Uterus (tissue), 4 donors: ENCODE measurements at places on chromosomes 5 and 9.

GRCh38 chr9:133855802-133856521 lies 117.8 kb upstream of the SARDH start:
- peak; percentile 44 for DNase-seq

DNA sequence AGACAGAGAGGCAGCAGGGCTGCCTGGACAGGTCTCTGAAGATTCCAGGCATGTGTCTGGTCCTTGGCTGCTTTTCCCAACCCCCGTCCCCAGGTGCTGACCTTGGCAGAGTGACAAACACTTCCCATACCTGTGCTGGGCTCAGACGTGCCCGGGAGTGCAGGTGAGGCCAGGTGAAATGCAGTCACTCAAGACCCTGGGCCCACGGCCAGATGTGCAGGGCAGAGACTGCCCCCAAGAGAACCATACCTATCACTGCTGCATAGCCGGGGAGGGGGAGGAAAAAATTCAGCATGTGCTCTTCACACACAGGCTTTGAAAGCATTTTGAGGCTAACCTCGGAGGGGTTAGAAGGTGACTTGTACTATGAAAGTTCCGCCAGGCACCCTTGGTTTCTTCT lies 22.6 kb downstream of the CCNJL start:
- DNase-seq: no peak

DNA sequence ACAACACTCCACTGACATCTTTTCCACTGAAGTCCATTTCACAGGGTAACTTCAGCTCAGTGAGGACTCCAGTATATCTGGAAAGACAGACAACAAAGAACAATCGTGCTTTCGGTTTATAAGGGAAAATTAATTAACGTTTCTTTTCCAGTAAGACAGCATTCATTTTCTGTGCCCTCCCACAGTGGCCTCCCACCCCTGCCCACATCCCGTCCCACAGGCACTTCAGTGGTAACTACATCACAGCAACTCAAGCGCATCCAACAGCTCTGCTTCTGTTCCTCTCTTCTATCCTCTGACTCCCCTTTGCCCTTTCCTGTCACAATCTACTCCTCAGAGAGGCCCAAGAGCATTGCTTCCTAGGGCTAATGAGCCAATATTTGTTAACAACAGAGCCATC lies 40.3 kb downstream of the GLDC start:
- DNase-seq: no peak

GRCh38 chr9:113309204-113309813 lies 6.1 kb upstream of the RNF183 start:
- DNase-seq: no peak

DNA sequence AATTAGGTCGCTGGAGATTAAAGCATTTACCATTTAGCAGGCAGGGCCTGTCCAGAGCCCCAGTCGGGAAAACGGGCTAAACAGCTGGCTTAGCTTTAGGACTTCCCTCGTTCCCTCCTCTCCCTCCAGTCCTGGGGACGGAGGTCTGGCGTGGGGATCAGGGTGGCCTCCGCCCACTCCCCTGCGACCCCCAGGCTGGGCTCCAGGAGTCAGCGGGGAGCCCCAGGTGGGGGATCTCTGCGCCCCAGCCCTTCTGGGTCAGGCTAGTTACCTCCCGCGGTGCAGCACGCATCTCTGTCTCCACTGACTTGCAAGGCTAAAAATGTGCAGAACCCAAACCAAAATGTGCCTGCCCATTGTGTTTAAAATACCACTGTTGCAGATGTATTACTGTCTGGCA lies 16.2 kb upstream of the CAMSAP1 start:
- DNase-seq: no peak

DNA sequence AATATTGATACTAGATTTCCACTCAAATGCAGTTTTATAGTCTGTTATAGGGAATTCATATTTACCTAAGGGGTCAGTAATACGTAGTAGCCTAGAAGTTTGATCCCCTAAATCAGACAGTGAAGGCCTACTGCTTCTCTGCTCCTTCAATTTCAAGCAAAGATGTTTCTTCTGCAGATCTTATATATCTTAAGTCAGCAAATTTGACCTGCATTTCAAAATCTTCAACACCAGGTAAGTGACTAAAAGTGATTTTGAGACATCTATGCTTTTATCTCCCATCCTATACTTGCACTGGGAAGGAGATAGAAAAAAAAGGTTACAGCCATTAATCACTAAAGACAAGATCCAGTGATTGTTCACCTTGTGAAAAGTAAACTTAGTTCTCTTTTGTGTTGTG lies 363.9 kb downstream of the PTPRD start:
- no peak for DNase-seq

DNA sequence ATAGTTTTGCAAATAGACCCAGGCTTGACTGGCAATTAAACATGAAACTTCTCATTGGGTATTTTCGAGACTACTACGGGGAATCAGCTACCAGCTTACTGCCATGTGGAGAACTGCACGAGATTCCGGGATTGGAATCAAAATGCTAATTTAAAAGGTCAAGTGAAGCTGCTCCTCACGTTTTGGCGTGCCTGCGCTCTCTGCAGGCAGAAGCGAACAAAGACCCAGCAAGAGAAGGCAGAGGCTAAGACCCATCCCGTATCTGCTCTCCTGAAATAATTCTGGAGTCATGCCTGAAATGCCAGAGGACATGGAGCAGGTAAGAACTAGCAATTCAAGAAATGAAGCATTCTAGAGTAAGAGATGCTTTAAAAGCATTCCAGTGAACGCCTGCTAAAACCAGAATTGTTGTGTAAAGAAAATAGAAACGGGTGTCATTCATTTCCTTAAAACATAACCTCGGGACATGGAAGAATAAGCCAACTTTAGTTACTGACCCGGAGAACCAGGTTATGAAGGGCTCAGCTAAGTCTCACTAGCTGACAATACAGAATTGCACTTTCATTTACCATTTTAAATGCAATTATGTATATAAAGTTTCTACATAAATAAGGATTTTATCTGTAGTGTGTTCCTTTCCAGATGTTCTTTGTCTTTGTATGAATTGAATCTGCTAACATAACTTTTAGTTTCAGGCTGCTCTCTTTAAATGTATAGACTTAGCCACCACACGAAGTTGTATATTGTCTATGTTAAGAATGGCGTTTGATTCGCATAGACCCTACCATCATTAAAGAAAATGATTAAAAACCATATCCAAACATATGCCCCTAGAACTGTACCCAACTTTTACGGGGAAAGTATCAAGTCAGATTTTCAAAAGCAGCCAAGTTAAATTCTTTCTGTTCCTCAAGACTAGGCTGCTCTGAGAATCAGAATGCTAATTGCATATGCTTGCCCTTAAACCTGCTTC lies 2.0 kb upstream of the MAT2B start:
- DNase-seq: peak; percentile 56
